ENCODE measurements at places on chromosomes 16 and 17.

GRCh38 chr16:7321661-7322060, 11.0 kb upstream of the RBFOX1 start:
- no peak for DNase-seq

DNA sequence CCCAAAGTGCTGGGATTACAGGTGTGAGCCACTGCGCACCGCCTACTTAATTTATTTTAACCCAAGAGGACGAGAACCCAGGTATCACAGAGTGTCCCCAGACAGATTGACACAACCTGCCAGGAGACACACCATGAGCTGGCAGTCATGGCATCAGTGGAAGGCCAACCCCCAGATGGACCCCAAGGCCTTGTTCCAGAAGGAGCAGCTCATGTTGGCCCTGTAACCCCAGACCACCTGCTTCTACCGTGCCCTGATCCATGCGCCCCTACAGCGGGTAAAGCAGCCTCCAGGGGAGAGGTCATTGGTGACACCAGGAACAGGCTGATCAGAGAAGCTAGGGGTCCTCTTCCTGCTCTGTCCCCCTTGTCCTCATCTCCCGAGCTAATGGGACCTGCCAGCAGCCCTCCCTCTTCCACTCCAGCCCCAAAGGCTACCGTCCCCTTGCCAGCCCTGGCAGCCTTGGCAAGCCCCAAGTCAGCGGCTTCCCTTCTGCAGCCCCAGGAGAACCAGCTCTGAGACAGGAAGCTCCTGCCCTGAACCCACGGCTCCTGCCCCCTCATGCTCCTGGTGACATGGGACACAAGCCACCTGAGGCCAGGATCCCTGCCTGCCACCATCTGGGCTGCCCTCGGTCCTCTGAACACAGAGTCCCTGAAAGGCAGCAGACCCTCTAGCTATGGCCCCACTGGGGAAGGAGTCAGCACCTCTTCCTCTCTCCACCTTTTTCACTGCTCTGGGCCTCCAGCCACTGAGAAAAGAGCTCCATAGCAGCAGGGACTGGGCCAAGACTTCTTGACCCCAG, 6.3 kb downstream of the SULT1A1 start:
- no peak for DNase-seq

DNA sequence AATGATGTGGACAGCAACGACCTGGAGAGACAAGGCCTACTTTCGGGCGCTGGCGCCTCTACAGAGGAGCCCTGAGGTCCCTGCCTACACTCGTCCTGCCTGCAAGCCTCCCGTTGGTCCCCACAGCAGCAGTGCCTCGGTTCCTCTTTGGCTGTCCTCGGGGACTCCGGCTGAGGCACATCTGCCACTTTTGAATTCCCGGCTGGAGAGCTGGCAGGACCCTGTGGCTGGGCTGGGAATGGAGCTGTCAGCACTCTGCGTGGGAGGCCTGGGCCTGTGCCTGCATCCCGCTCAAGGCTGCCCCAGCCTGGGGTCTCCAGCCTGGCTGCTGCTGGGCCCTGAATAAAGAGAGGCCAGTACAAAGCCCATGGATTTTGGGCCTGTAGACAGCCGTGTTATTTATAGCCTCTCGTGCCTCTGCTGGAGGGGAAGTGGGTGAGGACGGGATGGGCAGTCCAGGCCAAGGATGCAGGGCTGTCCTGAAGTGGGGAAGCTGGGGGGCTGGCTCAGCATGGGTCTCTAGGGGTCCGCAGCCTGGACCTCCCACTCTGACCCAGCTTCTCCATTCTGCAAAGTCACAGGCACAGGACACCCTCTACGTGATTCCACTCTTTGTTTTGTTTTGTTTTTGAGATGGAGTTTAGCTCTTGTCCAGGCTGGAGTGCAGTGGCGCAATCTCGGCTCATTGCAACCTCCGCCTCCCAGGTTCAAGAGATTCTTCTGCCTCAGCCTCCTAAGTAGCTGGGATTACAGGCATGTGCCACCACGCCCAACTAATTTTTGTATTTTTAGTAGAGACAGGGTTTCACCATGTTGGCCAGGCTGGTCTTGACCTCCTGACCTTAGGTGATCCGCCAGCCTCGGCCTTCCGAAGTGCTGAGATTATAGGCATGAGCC, 10.6 kb upstream of the SPNS2 start:
- no peak for DNase-seq

- peak; percentile 20 for DNase-seq
Measured at GRCh38 chr16:85234310-85235204, 122.3 kb upstream of the CIBAR2 start.

GRCh38 chr16:11755022-11755760, 12.5 kb upstream of the TXNDC11 start:
- peak; percentile 27 for DNase-seq

DNA sequence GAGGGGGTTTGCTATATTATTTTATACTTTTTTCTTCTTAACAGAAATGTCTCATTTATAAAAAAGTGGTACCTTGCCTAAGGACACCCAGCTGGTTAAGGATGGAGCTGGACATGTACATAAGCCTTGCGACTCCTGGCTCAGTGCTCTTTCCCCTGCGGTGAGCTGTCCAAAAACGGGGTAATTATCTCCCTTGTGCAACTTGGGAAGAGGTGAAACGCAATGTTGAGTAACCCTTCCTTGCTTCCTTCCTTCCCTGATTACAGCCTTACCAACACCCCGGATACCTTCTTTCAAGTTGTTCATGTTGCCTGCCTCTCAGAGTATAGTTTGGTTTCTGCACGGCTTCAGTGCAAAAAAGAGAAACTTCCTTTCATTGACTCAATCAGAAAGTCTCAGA, 94.1 kb upstream of the XYLT1 start:
- no peak for DNase-seq

- no peak for DNase-seq
Measured at GRCh38 chr16:24234737-24235136, 21.4 kb upstream of the CACNG3 start.

GRCh38 chr16:68992521-68992920, 112.9 kb upstream of the HAS3 start:
- DNase-seq, result peak; percentile 68

DNA sequence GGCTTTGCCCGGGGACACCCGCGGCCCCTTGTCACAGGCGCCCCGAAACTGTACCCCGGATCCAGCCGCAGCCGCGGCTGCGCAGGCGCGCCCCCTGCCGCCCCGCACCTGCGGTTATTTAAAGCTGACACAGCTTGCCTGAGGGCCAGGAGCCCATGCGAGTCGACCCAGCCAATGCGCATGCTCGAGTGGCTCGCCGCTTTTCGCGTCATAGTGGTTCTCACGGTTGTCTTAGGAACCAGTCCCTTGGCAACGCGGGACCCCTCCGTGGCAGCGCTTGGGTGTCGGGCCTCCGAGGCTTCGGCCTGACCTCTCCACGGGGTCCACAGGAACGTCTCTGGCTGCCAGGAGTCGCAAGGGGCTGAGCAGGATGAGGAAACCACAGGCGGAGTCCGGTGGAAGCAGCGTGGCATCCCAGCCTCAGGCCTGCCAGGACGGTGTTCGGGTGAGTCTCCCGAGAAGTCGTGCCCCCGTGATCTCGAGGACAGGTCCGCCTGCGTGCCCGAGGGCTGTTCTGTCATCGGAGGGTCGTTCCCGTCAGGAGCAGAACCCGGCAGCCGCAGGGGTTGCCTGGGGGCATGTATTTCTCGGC, 716.9 kb downstream of the KCNJ18 start:
- no peak for DNase-seq

- no peak for DNase-seq
Measured at GRCh38 chr17:74408815-74409214, 23.1 kb upstream of the GPRC5C start.

DNA sequence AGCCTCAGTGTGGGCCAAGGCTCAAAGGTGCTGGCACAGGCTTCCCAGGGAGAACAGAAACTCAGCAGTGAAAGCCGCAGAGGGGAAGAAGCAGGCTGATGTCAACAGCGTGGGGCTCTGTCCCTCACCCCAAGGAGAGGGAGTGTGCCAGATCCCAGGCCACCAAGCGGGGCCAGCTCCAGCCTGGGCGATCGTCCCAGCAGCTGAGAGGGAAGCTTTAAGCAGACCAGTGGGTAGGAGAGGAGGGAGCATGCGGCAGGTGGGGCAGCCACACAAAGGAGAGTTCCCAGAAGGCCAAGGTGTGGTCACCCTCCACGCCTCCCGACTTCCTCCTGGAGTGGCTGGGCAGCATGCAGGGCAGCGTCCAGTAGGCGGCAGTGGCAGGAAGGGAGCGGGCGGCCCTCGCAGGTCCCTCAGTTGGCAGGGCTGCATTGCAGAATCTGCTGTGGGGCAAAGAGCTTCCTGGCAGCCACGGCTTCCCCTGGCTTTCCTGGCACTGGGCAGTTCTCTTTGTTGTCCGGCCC, 6.0 kb downstream of the SYNGR2 start:
- DNase-seq, result no peak

DNA sequence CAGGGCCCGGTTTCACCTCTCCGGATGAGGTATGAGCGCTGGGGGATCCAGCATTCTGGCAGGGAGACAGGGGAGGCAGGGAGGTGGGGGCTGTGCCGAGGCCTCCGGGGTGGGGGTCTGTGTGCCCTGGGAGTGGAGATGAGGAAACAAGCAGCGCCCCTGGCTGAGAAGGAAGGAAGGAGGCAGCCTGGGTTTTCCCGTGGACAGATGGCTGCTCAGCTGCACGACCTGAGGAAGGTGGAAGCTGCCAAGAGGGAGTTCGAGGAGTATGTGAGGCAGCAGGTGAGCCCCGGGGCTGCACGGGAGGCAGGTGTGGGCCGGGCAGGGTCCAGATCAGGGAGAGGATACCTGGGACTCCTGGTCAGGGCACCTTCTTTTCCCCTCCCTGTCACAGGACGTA, 4.3 kb downstream of the RNF112 start:
- DNase-seq, result no peak

DNA sequence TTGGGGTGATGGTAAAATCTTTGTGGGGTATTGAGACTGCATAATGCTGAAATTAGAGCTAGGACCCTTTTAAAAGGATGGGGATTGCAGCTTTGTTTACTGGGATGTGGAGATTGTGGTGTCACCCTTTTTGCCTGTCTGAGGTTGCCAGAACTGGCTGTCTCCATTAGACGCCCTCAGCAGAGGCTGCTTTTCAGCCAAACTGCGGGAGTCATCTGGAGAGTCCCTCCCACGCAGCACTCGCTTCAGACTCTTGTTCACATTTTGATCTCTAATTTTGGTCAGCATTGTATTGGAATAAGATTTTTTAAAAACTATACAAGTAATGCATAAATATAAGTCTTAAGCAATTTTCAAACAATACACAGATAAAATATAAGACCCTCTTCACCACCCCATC, 27.9 kb upstream of the JPT2 start:
- no peak for DNase-seq

DNA sequence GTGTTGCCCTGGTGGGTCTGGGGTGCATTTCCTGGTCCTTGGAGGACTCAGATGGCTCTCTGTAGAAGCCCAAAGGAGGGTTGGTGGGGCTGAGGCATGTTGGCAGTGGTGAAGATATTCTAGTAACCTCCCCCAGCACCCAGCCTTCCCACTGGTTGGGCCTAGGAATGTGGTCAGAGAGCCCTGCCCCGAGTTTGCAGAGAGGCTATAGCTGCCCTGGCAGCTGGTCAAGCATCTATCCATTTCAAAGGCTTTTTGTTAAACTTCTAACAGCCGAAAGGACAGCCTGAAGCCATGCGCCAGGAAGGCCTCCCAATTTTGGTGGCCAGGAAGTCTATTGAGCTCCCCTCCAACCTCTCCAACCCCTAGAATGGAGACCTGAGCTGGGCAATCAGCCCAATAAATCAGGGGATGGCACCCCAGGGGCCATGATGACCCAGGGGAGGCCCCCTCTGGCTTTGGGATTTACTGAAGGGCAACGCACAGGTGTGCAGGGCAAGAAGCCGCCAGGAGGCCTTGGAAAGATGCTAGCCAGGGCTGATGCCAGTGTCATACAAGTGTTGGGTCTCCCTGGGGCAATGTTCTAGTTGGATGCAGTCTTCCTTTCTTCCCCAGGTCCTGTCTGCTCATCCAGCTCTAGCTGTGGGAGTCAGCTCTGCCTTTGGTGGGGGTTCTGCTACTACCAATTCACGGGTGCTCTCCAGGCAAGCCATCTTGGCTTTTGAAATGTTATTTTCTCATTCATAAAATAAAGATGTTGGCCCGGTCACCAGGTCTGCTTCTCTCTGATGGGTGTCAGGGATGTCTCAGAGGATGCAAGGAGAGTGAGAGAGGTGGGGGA, 30.9 kb upstream of the AXIN2 start:
- DNase-seq, result no peak

DNA sequence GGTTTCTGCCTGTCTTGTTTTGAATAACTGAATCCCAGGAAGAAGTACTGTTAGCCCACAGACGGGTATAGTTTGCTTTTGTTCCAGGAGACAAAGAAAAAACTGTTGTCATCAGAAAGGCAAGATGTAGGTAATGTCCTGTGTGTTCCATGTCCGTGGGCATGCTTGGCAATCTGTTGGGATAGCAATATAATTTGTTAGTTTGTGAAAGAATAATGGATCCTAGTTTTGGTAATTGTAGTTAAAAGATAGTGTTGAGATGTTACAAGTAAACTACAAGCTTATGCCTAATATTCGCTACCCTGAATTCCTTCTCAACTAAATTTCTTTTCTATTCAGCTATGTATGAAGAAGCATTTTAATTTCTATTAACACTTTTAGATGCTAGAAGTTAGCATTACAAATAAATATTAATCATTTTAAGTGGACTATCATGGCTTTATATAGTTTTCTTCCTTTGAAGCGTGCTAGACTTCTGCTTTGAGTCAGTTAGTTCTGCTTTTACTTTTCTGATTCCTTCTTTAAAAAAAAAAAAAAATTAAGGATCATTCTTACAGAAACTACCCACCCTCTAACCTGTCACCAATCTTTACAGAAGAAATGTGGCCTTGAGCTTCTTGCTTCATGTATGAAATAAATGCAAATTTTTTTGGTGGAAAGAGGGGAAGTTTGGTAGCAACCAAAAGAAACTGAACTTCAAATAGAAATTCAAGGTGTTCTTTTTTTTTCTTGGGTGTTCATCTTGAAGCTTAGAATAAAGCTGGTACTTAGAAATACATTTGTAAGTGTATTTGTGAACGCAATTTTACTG, 2.4 kb downstream of the EVI2A start:
- DNase-seq, result no peak

GRCh38 chr16:89476811-89477261, 13.5 kb downstream of the ANKRD11 start:
- DNase-seq, result no peak

DNA sequence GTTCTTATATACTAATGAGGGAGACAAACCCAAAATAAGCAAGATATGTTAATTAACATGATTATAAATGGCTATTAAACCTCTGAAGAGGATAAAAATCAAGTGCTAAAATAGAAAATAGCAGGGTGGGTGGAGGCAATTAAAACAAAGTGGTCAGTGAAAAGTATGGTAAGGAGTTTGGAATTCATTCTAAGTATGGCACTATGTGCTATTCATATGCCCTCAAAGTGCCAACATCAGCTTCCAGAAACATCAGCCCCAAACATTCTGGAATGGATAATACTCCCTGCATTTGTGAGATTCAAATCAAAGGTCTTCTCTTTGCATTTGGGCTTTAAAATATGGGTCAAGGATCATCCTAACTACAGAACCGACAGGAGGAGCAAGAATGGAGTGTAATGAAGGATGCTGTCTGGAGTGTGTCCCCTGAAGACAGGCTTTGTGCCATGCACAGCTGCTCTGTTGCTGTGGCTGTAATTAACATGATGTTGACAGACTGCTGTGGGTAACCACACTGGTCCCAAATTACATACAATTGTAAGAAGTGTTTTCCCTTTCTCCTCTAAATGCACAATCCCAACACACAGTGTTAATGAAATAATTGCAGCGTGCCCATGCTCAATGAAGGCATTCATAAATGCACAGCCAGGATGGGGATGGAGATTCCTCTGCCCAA, 93.1 kb downstream of the VAT1L start:
- DNase-seq, result no peak

GRCh38 chr17:74296548-74296936, 22.5 kb downstream of the DNAI2 start:
- DNase-seq, result peak; percentile 71
